Retina (tissue), 1 donor: ENCODE measurements at places on chromosomes 2 and 18.

DNA sequence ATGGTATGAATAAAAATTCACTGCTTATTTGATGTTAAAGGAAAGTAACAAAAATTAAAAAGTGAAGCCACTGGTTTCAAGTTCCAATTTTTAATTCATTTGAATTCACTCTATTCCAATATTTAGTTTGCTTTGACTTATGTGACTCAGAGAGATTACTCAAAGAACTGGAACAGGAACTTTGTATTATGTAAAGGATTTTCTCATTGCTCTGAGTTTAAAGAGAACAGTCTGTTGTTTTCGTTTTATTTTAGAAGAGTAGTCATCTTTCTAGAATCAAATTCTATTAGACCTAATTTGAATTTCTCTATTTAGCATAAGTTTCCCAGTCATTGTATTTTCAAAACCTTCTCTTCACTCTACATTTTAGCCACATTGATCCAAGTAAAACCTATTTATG lies 300.1 kb upstream of the SLC8A1 start:
- no peak for DNase-seq

DNA sequence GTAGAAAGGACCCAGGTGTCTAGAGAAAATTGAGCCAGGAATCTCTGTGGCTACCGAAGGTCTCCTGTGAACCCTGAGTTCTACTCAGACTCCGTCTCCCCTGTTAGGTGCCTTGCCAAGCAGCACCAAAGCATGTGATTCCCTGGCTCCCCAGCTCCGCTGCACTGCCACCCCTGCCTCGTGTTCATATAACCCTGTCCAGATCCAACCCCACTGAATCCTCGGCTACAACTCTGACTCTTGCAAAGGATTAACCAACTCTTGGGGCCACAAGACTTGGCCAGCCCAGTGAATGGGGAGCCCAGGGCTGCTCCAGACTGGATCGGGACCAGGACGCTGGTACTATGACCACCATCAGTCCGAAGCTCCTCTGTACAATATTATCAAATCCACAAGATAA lies 37.3 kb upstream of the ACAA2 start:
- no peak for DNase-seq

DNA sequence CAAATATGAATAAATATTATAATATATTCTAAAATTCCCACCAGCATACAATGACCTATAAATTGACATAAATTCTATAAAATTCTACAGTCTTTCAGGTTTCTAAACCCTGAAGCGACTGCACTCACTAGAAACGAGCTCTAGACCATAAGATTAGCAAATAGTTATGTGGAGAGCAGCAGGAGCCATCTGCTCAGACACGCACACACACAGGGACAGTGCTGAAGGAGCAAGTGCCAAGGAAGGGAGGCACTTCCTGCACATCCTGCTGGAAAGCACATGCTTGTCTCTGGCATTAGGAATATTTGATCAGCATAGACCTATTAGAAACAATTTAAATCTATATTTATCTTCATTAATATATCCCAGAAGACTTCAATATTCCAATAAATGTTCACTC lies 713.9 kb upstream of the CDH2 start:
- no peak for DNase-seq

DNA sequence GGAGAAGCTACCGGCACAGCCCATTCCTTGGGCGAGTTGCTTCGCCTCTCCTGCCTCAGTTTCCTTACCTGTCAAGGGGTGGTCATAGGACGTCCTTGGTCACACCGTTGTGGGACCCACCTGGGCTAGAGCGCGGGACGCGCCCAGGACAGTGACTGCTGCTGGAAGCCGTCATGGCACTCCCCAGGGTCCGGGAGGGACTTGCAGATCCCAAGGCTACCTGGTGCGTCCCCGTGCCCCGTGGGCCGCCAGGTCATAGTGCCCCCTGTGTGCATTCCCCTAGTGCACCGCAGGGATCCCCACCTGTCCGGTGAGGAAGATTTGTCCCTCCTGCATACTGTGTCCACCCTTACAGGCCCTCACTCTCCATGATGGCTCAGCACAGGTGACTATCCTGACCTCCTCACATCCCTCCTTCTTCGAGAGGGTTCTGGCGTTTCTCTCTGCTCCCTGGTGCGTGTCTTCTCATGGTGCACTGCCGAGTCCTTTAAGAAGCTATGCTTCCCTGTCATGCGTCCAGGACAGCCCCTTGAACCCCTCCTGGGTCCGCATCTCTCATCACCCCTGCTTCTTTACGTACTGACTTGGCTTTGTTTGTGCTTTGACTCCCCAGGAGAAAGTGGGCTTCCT lies 886 bp upstream of the STK25 start:
- DNase-seq: no peak

DNA sequence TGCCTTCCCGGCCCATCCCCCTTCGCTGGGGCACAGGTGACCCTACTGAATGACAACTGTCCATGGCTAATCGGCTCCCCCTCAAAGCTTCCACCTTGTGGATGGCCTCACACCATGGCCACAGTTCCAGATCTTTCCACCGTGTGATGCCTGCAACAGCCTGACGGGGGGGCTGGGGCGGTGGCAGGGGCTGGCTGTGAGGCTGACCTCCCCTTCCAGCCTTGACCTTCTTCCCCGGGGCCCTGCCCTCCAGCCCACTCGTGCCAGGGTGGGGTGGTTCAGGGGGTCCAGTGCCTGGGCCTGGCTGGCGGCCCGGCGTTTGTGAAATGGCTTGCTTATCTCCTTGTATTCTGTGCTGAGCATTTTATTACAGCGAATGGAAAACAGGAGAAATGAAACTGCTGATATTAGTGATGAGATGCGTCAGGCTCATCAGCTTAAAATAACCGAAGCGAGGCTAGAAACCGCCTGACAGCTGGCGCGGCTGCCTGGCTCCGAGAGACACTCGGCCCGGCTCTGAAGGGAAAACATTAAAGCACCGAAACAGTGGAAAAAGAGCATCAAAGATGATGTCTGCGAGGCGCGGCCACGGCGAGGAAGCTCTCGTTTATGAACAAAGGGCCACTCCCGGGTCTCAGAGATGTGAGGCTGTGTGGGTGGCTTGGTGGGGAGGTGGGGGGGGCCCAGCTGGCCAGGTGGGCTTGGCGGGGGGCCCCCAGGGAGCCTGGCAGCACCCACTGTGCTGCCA lies 916 bp upstream of the PDCD1 start:
- DNase-seq: no peak

GRCh38 chr2:138421315-138421970 lies 80.1 kb upstream of the SPOPL start:
- no peak for DNase-seq

DNA sequence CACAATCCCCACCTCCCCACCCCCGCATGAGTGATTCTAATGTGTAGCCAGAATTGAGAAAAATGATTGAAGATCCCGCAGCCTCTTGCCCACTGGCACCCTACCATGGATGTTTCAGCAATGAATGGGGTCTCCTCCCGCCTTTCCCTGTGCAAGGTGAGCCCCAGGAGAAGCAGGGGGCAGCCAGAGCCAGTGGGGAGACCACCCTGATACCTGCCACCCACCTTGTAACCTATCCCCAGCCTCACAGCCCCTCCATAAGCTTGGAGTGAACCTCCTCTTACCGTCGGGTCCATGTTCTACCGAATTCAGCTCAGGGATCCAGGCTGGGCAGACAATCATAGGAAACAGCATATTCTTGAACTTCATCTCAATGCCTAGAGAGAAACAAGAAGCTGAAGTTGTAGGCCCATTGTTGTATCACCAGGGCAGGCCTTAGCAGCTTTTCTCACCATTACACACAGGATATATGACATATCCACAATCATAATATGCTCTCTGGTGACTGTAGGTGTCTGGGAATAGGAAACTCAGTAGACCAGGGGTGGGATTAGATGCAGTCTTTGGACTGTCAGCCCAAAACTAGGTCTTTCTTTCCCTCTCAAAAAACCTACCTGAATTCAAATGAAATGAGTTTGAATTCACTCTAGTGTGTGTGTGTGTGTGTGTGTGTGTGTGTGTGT lies 30.9 kb downstream of the XDH start:
- DNase-seq: no peak

- DNase-seq: no peak
Measured at GRCh38 chr18:42872838-42873237, 242.6 kb downstream of the RIT2 start.

DNA sequence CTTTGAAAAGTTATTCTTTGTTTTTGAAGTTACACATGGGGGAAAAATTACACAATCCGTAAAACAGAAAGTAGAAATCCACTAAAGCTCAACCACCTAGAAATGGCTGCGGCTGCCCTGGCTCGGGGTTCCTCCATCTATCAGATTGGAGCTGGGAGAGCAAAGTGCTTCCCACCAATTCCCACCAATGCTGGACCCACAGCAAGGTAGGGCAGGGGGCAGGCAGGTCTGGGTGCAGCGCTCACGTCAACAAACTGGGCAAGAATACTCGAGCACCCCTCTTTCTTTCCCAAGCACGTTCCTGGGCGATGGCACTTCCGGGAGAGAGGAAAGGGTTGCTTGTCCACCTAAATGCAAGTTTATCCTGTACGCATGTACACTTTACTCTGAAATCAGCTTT lies 217.6 kb downstream of the NDUFA10 start:
- DNase-seq: no peak

- DNase-seq: no peak
Measured at GRCh38 chr2:17637131-17637906, 96.8 kb downstream of the VSNL1 start.

GRCh38 chr2:241304039-241304670 lies 11.3 kb downstream of the HDLBP start:
- no peak for DNase-seq

DNA sequence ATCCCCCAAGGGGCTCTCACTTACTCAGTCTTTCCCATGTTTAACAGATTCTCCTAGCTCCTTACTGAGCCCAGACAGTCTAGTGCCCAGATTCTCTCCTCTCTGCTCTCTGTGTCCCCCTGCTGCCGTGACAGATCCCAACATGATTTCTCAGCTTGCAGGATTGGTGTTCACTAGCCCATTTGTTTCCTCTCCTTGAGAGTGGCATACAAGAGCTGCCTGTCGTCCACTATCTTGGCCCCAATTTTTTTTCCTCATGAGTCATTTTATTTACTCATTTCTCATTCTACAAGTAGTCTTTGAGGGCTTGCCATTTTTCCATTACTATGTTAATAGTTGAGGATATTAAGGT lies 199.9 kb upstream of the FN1 start:
- no peak for DNase-seq

DNA sequence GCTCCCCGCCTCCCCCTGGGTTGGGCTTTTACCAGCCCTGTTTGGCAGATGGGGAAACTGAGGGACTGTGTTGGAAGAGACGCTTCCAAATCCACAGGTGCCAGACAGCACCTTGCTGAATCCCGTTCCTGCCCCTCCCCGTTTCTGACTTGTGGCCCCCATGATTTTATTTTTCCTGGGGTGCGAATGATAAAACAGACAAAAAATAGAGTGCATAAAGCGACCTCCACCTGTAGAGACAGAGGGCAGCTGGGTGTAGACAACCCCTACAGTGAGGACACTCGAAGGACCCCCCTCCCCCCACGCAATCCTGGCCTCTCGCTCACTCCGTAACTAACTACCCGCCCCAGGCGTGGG lies 2.2 kb upstream of the CTDSP1 start:
- no peak for DNase-seq

GRCh38 chr2:172999641-173000386 lies 75.8 kb upstream of the MAP3K20 start:
- no peak for DNase-seq

DNA sequence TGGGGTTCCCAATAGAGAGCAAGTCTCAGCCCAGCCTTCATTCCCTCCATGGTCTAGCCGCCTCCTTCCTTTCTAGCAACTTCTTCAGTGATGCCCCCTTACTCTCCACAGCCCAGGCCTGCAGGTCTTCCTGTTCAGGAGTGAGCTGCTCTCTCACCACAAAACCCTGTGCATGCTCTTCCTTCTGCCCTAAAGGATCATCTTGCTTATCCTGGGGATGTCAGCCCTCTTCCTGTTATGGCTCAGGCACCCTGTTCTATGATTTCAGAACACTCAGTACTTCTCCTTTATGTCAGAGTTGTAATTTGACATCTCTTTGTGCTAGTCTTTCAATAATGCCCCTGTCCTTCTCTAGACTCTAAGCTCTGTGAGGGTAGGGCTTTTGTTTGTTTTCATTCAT lies 19.4 kb downstream of the TMEM178A start:
- DNase-seq: no peak

DNA sequence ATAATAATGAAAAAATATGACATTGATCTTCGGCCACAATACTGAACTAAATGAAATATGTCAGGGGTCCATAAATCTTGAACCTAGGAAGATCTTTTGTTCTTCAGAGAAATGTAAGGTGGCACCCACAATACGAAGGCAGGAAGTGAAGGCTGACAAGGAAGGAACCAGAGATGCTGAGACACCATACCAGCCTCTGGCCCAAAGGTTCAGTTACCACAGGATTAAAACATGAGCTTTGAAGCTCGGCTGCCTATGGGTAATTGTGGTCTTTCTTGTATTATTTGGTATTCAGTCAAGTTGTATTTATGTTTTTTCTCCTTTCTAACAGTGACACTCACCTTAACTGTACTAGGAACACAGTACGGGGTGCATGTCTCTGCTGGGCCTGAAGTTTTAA lies 448.8 kb upstream of the SETBP1 start:
- no peak for DNase-seq

GRCh38 chr18:31356025-31356424 lies 20.6 kb upstream of the DSG4 start:
- no peak for DNase-seq

DNA sequence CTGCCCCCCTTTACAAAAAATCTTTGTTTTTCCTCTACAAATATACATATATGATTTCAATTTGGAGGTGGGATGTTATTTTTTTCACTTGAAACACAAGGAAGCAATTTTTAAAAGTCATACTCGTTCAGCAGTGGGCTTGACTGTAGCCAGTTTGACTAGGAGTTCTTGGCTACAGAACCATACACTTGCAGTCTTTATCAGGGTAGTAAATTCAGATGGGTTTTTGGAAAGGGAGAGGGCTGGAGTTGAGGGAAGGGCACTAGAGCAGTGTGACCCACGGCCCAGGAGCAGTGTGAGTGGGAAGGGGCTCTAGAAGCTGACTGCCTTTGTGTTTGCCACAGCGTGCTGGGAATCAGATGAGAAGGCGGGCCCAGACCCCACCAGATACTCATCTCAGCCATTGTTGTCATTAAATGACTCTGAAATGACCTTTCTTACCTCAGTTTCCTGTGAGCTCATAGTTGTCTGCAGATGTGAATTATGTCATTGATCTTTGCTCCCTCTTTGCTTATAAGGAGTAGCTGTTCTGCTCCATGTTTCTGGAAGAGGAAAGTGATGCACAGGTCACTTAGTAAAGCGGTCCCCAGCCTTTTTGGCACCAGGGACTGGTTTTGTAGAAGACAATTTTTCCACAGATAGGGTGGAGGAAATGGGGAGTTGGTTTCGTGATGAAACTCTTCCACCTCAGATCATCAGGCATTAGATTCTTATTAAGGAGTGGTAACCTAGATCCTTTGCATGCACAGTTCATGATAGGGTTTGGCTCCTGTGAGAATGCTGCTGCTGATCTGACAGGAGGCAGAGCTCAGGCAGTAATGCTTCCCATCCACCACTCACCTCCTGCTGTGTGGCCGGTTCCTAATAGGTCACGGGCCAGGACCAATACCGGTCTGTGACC lies 116.8 kb downstream of the SPTBN1 start:
- no peak for DNase-seq

GRCh38 chr2:98486374-98486981 lies 41.8 kb downstream of the INPP4A start:
- no peak for DNase-seq
